ENCODE measurements at places on chromosomes 2 and 18.
A peak's percentile ranks its signal among the peaks of the same experiment; 100 is the strongest.

DNA sequence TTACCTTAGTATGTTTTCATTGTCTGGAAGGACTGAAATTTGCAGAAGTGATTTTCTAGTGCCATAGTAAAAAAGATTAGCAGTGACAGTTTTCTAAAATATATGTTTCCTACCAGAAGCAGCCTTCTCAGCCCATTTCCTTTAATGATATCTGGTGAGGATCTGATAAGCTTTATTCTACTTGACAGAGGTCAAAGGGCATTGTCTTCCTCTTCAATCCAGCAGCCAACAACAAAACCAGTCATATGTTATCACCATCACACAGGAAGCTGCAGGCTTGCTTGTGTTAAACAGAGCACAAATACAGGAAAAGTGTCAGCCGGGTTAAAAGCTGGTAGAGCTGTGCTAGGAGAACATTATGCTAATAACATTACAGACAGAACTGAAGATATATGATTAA, 35.6 kb upstream of the ZSWIM2 start:
- DNase-seq = no peak

DNA sequence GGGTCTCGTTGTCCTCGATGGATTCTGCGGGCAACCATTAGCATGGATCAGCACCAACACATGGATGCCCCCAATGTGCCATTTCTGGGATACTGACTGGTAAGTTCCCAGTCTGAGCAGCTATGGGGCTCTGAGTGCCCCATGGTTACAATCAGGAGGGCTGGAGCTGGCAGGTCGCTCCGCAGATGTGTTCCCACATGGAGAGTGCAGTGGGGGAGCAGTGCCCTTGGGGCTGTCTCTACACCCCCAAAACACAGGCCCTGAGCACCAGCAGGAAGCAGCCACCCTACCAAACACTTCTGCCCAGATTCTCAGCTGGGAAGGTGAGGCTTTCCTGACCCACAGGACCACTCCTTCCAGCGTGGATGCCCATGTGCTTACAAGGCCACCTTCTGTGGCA, 8.0 kb downstream of the NGEF start:
- no peak for DNase-seq

DNA sequence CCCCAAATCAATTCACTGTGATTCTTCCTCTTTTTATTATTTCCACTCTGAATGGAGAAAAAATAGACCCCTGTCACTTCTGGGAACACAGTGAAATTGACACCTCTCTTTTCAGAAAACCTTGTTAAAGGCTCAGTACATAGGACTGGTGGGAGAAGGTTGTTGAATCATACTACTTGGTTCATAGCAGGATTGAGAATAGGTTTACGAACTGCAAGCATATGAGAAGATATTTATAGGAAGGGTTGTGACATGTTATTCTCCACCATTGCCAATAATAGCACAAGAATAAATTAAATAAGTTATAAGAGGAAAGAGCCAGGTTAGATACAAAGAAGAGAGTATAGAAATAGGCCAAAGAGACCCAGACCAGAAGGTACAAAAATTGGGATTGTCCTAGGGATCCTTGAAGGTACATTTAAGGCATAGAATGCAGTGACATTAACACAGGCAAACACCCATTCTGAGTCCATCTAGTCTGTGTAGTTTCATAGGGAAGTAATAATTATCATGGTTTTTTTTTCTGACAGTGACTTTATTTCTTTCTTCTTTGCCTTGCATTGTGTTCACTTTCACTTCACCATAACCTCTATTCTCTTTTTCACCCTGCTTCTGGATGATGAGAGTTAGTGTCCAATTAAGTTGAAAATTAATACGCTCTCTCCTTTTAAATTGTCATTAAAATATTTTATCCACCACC, 21.8 kb upstream of the SERPINE2 start:
- DNase-seq = no peak

DNA sequence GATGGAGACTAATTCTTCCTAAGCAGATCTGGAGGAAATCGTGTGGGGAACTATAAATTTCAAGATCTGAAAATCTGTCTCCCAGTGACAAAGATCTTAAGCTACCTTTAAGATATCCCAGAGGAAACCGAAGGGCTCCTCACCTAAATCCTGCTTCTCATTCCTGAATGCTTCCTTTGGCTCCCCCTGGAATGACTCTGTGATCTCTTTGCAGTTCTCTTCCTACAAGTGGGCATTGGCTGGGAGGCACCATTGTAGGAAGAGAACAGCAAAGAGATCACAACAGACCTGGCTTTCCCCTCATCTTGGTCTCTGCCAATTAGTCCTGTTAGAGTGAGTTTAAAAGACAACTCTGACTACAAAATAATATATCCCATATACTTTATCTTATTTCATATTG, 70.0 kb upstream of the KCNH7 start:
- DNase-seq = no peak

DNA sequence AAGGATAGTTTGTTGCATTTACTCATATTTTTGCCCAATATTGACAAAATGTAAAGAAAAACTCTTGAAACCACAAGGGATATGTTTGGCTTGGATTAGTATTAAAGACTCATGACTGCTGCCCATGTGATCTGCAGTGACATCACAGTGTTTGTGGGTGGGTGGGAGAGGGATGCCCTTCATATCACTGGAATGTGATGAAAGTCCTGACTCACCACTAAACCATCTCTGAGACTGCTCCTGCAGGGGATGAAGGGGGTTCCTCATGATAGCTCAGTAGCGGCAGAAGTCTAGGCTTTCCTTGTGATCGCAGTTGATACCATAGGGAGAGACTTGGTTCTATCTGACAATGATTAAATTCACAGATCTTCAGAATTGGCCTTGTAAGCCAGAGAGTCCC, 451.2 kb downstream of the CNTNAP5 start:
- DNase-seq = no peak

DNA sequence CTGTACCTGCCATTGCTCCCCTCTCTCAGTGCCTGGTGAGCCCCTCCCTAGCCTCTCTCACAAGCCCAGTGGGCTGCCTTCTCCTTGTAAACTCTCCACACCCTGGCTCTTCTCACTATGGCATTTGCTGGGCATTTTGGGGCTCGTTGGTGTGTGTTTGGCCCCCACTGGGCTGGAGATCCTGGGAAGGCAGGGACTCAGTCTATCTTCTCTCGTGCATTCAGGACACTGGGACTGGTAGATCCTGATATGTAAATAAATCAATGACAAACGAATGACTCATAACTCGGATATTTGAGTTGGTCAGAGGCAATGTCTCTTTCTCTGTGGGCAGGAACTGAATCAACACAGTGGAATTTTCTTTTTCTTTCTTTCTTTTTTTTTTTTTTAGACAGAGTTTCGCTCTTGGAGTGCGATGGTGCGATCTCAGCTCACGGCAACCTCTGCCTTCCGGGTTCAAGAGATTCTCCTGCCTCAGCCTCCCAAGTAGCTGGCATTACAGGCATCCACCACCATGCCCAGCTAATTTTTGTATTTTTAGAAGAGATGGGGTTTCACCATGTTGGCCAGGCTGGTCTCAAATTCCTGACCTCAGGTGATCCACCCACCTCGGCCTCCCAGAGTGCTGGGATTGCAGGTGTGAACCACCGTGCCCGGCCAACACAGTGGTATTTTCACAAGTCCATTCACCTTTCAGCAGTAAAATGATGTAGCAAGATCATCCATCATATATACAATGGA, 144.6 kb upstream of the SPRED2 start:
- DNase-seq = no peak

- DNase-seq = peak; percentile 56
These were observed 71.7 kb downstream of the NCAPH start for GRCh38 chr2:96407041-96407918.

DNA sequence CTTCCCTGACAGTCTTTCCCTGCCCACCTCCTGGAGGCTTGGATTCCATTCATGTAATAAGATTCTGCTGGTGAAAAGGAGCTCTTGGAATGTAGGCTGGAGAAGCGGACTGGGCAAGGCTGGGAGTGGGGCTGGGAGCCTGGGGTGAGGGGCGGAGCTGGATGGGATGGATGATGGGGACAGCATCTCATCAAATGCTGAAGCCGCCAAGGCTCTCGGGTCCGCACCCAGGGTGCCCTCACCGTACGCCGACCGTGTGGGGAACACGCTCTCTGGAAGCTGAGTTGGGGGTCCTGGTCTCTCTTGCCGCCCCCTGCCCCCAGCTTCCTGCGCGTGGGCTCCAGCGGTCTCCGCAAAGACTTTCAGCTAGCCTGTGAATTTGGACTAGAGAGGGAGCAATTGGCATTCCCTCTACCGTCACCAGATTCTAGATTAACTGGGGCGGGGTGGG, 9.1 kb downstream of the RAX start:
- DNase-seq = no peak

- DNase-seq = no peak
These were observed 91.4 kb downstream of the COL6A3 start for GRCh38 chr2:237322564-237322963.

DNA sequence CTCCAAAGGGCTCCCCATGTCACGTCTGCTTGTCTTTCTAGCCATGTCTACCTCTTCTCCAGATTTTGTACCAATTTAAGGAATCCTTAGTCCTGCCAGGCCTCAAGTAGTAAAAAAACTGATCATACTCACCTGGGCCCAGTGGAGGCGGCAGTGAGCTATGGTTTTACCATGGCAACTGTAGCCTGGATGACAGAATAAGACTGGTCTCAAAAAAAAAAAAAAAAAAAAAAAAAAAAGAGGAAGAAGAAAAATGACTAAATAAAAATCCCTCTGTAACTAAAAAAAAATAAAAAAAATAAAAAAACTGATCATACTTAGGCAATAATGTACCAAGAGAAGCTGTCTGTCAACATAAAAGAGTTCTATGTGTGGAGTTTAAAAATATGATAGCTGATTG, 221.6 kb downstream of the NR4A2 start:
- DNase-seq = no peak

- no peak for DNase-seq
These were observed 148.7 kb downstream of the LDLRAD4 start for GRCh38 chr18:13366962-13367892.

- no peak for DNase-seq
These were observed 2.3 kb downstream of the MBOAT2 start for GRCh38 chr2:9001229-9001628.

DNA sequence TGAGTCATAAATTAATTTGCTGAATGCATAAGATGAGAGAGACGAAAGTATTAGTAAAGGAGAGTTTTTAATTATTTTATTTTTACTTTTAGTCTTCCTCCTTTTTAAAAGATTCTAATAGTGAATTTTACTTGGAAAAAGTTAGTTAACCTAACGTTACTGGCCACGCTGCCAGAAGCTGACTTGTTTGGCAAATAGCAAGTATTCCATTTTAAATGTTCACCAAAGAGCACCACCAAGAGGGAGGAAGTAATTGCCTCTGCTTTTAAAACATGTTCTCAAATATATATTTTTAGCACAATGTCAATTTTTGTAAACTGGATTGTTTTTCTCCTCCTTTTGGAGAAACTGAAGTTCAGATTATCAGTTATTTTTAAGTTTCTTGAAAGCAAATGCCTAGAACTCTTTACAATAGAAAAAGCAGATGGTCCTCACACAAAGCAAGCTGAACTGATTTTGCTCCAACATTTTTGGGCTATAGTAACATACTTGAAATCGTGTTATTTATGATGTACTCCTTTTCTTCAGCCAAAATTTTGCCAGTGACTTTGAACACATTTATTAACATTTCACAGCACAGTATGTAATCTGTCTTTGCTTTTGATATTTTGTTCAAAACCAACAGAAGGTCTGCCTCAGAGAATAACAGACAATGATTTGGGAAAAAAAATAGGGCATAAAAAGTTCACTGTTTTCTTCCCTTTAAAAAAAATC, 1311.0 kb upstream of the FAM98A start:
- DNase-seq = no peak

- no peak for DNase-seq
These were observed 1237.6 kb upstream of the LRRTM1 start for GRCh38 chr2:81542119-81542518.

DNA sequence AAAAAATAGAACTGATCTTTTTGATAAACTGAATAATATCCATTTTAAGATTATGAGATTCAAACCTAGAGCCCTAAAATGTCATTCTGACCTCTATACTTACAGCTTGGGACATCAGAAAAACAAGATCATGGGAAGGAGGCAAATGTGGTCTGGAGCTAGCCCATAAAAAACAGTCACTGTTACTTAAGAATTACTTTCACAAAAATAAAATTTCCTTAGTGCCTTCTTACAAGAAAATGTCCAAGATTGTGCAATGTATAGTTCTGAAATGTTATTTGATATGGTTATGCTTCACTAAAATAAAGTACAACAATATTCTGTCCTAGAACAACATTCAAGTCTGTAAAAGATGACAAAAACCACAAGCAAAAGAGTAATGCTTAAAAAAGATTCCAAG, 247.6 kb downstream of the DYM start:
- DNase-seq = no peak

- no peak for DNase-seq
These were observed 71.7 kb downstream of the PTRHD1 start for GRCh38 chr2:24721470-24721869.
